ENCODE measurements at places on chromosomes 1 and 21.

- DNase-seq, result no peak
These were observed 15.7 kb downstream of the PEX14 start for GRCh38 chr1:10490286-10490970.

DNA sequence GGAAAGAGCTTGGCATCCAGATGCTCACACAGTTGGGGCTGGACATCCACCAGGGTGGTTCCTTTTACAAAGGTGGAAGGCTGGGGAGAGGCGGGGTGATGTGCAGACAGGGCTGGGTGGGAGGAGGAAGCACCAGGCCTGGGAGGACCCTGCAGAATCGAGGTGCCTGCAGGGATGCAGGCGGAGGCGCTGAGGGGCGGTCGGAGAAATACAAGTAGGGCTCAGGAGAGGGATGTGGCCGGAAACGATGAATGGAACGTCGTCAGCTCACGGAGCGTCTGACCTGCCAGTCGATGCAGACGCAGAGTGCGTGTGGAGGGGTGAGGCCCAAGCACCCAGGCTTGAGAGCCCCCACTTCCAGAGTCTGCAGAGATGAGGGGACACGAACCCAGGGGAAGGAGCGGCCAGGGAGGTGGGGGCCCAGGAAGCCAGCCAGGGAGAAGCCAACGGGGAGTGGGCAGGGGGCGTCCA lies 63.4 kb downstream of the TRIM11 start:
- peak; percentile 82 for DNase-seq

DNA sequence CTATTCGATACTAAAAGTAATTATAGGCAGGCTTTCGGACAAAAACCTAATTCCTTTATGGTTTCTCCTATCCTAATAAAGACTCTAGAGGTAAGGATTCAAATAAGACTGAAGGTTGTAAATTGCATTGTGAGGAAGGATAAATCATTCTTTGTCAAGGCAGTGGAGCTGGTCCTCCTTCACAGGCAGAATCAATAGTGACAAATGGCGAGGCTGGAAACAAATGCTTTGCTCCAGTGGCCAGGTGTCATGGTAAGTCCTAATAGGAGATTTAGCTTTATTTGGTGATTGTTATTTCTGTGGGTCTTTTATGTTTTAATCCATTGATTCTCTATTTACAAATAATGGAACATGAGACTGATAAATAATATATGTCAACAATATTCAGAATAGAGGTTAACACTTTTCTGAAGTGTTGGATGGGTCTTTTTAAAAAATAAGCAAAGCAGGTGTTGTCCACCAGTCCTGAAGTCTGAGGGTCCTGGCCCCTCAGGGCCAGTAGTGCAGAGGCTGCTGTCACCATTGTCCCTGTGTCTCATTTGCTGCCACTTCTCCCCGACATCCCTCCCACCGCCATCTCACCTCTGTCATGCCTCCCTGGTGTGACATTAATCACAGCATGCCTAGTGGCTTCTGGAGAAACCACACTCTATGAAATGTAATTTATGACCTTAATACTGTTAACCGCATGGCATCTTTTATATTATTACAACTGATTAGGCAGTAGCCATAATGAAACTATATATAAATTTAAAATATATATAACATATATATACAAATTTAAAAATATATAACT lies 120.9 kb upstream of the MAGI3 start:
- no peak for DNase-seq

DNA sequence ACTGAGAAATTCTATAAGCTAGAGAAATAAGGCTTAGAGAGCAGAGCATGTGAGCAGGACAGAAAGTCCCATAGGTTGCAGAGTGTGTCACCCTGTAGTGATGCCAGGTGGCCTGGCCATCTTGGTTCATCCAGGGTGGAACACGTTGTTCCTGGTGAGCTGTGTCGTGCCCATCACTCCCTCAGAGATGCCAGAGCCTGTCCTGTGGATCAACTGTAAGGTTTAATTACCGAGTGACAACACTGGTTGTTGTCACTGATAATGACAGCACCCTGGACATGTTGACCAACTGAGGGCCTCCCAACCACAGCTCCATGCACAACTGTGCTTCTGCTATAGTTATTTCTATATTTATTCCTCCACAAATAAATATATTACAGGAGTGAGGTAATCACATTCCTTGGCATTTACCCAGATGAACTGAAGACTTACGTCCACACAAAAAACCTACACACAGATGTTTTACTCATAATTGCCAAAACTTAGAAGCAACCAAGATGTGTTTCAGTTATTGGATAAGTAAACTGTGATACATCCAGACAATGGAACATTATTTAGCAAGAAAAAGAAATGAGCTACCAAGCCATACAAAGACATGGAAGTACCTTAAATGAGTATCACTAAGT lies 6.2 kb downstream of the C1orf198 start:
- no peak for DNase-seq

- DNase-seq, result peak; percentile 68
These were observed 111.0 kb downstream of the DAB1 start for GRCh38 chr1:57312869-57313268.

DNA sequence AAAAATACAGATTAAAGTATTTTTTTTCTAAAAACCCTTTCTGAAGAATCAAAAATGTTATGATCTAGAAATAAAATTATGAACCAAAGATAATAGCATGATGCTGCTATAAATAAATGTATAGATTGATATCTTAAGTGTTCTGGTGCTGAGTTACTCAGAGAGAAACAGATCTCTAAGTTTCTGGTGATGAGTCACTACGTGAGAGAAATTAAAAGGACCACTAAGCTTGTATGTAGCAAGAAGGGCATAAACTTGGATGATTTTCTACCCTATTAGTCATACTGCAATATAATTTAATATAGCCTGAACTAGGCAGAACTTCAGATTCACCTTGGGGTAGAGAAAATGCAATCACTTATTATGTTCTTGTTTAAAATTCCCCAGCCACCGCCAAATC lies 514.8 kb downstream of the AMY1C start:
- DNase-seq, result no peak

- no peak for DNase-seq
These were observed 59.4 kb upstream of the MPC2 start for GRCh38 chr1:167996266-167996665.

GRCh38 chr21:26877018-26877417 lies 31.8 kb upstream of the ADAMTS1 start:
- no peak for DNase-seq

GRCh38 chr1:167301355-167301754 lies 80.7 kb downstream of the POU2F1 start:
- no peak for DNase-seq

DNA sequence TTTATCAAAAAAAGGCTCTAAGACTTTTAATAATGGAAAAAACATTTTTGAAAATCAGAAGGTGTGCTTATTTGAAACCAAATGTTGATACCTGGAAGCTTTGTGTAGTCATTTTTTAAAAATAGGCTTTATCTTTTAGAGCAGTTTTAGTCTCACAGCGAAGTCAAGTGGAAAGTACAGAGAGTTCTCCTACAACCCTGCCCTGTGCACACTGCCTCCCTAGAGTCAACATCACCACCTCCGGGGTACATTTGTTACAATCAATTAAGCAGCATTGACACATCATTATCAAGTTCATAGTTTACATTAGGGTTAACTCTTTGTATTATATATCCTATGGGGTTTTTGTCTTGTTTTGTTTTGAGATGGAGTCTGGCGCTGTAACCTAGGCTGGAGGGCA lies 10.7 kb upstream of the ERO1B start:
- no peak for DNase-seq

- no peak for DNase-seq
These were observed 254.6 kb downstream of the COL11A1 start for GRCh38 chr1:102853701-102854187.

Data from posterior cingulate gyrus (tissue), 11 donors.